Naive B cell (primary cell): ENCODE measurements at places on chromosomes 12 and 14. TPM values are rescaled to one million over a fixed set of nuclear protein-coding genes. Genes with fewer than 3 reads are reported as not detected.

DNA sequence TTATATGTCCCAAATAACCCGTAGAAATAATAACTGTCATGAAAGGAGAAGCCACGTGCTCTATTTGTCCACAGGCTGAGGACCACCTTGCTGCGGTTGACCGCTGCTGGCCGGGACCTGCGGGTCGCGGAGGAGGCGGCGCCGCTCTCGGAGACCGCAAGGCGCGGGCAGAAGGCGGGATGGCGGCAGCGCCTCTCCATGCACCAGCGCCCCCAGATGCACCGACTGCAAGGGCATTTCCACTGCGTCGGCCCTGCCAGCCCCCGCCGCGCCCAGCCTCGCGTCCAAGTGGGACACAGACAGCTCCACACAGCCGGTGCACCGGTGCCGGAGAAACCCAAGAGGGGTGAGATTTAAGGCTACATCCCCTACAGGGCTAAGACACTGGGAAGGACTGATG lies 21.0 kb downstream of the RPGRIP1 start:
- no peak overlapping the region for H3K27ac ChIP-seq
- peak overlapping the region; percentile 9 for H3K4me3 ChIP-seq
- H3K27me3 ChIP-seq = no peaks in the 10 kb centered on the region
- no peaks in the 10 kb centered on the region for H3K36me3 ChIP-seq

DNA sequence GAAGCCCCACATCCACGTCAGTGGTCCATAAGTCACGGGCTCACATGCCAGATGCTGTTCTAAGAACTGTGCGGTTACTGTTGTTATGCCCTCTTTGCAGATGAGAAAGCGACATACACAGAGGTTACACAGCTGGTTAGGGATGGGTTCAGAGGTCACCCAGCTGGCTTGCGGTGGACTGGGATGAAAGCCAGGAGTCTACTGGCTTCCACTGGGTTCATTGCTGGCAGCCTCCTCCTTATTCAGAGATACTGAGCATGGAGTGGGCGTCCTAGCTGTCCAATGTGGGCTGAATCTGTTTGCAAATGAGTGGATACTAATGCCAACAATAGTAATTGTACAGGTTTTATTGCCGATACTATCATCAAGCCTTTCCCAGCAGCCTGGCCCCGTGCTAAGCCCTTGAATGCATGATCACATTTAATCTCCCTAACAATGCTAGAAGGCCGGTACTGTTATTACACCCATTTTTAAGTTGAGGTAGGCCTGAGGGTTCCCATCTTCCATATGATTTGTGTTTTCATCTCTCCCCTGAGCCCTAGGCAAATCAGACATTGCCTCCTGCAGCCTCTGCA lies 129.1 kb downstream of the PLXNC1 start:
- peaks cover 18% of the 10 kb centered on the region for H3K36me3 ChIP-seq
- H3K4me3 ChIP-seq = no peak overlapping the region
- no peak overlapping the region for H3K27ac ChIP-seq
- DNase-seq = no peak

DNA sequence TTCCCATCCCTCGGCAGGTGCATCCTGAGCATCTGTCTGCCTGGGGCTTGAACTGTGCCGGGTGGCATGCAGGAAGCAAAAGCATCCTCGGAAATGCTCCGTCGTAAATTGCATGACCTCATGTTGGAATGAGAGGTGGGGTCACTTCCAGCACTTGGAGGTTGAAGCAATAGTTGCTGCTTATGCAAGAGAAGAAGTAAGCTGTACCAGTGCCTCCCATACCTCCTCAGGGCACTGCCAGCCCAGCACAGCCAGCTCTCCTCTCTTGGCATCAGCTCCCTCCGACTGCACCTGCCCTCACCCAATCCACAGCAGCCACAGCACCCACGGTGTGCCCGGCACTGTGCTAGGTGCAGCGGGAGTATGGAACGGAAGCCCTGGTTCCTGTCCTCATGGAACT lies 11.5 kb downstream of the TEAD4 start:
- peaks cover 19% of the 10 kb centered on the region for H3K27me3 ChIP-seq
- no peaks in the 10 kb centered on the region for H3K4me1 ChIP-seq
- H3K36me3 ChIP-seq = no peaks in the 10 kb centered on the region
- H3K27ac ChIP-seq = no peak overlapping the region

GRCh38 chr12:95700316-95700785 lies 90.2 kb downstream of the NTN4 start:
- H3K27ac ChIP-seq = no peak overlapping the region
- H3K4me1 ChIP-seq = no peaks in the 10 kb centered on the region
- peaks cover 26% of the 10 kb centered on the region for H3K27me3 ChIP-seq
- no peak overlapping the region for H3K4me3 ChIP-seq
- H3K36me3 ChIP-seq = peaks cover 5% of the 10 kb centered on the region
- no peak for DNase-seq

AVPR1A gene
- not detected for polyA plus RNA-seq

- no peaks in the 10 kb centered on the region for H3K27me3 ChIP-seq
- H3K4me1 ChIP-seq = peaks cover 89% of the 10 kb centered on the region
- H3K36me3 ChIP-seq = peaks cover 18% of the 10 kb centered on the region
Measured at GRCh38 chr14:95505030-95505589, 11.3 kb downstream of the SYNE3 start.

RNASE3 gene
- not detected for polyA plus RNA-seq

DNA sequence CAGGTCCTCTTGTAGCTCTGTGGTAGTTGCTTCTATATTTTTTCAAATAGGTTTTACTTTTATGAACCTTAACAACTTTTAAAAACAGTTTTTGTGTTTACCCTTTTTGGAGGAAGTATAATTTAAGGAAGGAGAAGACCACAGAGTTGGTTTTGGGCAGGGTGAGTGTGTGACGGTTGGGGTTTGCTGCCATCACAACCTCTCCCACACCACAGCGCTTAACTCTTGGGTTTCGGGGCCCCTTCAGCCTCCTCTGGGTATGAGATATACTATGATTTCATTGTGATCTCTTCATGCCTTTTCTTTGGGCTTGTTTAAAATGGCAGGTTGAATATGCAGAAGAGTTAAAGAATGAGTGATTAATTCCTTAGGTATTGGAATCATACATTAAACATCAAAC lies 228.7 kb upstream of the CRY1 start:
- peak overlapping the region; percentile 85 for H3K4me3 ChIP-seq
- H3K36me3 ChIP-seq = no peaks in the 10 kb centered on the region
- no peak for DNase-seq
- H3K27me3 ChIP-seq = peaks cover 49% of the 10 kb centered on the region
- no peak overlapping the region for H3K27ac ChIP-seq
- H3K4me1 ChIP-seq = peaks cover 35% of the 10 kb centered on the region

HOXC4 gene
- 0.17 TPM for polyA plus RNA-seq

DNA sequence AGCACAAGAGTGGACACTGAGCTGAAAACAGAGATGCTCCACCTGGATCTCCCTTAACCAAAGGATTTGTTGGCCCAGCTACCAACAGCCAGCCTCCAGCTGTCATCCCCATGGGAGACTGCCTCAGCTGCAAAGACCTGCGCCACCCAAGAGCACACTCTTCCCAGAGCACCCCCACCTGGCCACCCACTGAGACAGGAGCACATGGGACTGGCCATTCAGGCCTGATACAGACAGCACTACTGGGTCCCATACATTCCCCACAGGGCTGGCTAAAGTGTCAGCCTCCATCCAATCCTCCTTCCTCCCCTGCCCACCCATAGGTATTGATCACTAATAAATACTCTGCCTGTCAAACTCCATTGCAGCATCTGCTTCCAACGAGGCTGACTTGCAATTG lies 241.5 kb downstream of the BCL11B start:
- H3K4me1 ChIP-seq = peaks cover 7% of the 10 kb centered on the region
- H3K36me3 ChIP-seq = no peaks in the 10 kb centered on the region
- no peak for DNase-seq

GRCh38 chr14:77529213-77529612 lies 30.6 kb upstream of the ISM2 start:
- no peaks in the 10 kb centered on the region for H3K27me3 ChIP-seq
- no peak overlapping the region for H3K4me3 ChIP-seq
- H3K36me3 ChIP-seq = peaks cover 14% of the 10 kb centered on the region
- H3K4me1 ChIP-seq = peaks cover 9% of the 10 kb centered on the region

HOTAIR gene
- not detected for polyA plus RNA-seq
